ENCODE measurements at places on chromosomes 3 and 15.

GRCh38 chr15:55770261-55770660 is 27.3 kb upstream of the PRTG start:
- no peak for DNase-seq

DNA sequence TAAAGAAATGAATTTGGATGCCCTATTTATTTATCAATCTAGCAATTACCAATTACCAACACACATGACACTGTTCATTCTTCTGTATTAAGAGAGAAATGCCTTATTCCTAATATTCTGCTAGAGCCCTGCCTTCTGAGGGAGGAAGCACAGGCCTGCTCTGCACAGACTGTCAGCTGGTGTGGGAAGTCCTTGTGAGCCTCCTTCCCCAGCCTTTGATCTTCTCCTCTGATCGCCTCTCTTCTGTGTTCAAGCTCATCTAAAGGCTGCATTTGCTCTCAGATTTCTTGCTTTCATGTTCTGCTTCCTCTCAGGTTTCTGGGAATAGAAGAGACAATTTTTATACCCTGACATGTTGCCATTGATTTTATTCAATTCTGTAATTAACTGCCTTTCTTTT is 290.6 kb upstream of the UMPS start:
- no peak for DNase-seq

DNA sequence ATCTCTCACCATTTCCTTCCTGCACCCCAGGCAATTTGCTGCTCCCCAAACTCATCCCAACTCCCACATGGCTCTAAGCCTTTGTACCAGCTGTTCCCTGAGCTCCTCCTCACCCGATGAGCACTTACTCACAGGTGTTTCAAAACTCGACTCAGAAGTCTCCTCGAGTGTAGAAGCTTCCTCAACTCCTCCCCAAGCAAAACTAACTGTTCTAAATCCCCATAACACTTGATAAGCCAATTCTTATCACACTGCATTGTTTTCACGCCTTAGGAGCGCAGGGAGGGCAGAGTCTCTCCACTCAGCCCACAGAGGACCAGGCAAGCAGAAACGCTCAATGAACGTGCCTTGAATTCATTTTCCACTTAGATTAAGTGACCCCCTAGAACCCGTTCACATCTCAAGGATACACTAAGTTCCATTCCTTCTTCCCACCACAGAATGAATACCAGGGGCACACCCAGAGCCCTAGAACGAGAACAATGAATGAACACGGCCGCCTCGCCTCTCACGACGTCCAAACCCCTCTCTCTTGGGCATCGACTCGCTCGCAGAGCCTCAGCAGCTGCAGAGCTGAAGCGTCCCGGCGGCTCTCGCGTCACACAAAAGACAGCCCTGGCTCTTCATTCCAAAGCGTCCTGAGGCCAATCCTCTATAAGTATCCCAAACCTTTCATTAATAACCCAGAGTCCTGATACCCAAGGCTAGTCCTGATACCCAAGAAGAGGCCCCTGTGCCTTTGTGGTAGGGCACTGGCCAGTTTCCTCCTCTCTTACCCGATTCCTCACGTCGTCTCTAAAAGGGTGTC is 1.1 kb downstream of the RAF1 start:
- DNase-seq = peak; percentile 45

- DNase-seq = no peak
Measured at GRCh38 chr3:26637698-26638097, 15.1 kb downstream of the LRRC3B start.

GRCh38 chr3:99626417-99626788 is 12.0 kb upstream of the COL8A1 start:
- DNase-seq = no peak

Measured in activated CD8-positive, alpha-beta T cell treated with anti-CD3 and anti-CD28 coated beads for 36 hours (primary cell).